Muscle of leg (tissue), 16 donors: ENCODE measurements at places on chromosomes 7 and 10. TPM values are rescaled to one million over a fixed set of nuclear protein-coding genes. Genes with fewer than 3 reads are reported as not detected.

DNA sequence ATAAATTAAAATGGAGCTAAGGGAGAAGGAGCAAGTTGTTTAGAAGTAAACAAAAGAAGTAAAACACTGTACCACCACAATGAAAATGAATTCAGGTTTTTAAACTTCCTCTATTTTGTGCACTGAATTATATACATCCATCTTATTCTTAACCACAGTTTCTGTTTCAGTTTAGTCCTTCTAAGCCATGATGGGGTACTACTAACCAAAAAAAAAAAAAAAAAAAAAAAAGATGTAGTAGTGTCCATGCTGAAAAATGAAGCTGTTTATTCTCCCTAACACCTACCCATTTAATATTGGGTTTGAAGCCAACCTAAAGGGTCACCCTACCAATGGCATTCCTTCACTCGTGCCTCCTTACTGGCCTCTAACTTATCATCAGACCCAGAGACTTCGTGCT, 3.4 kb upstream of the BMPR1A start:
- H3K4me3 ChIP-seq, result no peak overlapping the region
- peaks cover 12% of the 10 kb centered on the region for H3K27me3 ChIP-seq
- H3K36me3 ChIP-seq, result no peaks in the 10 kb centered on the region
- DNase-seq, result no peak
- peaks cover 22% of the 10 kb centered on the region for H3K4me1 ChIP-seq
- no peak overlapping the region for H3K27ac ChIP-seq

DNA sequence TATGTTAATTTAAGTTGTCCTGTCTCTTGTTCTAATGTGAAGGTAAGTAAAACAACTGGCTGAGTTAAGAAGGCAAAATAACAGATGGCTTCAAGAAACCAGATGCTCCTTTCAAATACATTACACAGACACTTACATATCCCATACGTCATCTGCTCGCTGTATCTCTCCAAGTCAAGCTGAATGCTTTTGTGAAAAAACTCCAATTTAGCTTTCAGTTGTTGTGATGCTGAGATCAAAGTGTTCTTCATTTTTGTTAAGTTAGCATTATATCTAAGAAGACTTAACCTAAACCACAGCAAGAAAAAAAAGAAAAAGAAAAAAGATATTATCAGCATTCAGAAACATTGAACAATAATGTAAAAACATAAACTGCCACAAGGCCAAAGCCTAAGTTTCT, 18.5 kb upstream of the ERLIN1 start:
- H3K36me3 ChIP-seq, result peaks cover 16% of the 10 kb centered on the region
- H3K4me1 ChIP-seq, result no peaks in the 10 kb centered on the region
- H3K27ac ChIP-seq, result no peak overlapping the region
- H3K4me3 ChIP-seq, result no peak overlapping the region
- H3K27me3 ChIP-seq, result no peaks in the 10 kb centered on the region
- DNase-seq, result no peak

DNA sequence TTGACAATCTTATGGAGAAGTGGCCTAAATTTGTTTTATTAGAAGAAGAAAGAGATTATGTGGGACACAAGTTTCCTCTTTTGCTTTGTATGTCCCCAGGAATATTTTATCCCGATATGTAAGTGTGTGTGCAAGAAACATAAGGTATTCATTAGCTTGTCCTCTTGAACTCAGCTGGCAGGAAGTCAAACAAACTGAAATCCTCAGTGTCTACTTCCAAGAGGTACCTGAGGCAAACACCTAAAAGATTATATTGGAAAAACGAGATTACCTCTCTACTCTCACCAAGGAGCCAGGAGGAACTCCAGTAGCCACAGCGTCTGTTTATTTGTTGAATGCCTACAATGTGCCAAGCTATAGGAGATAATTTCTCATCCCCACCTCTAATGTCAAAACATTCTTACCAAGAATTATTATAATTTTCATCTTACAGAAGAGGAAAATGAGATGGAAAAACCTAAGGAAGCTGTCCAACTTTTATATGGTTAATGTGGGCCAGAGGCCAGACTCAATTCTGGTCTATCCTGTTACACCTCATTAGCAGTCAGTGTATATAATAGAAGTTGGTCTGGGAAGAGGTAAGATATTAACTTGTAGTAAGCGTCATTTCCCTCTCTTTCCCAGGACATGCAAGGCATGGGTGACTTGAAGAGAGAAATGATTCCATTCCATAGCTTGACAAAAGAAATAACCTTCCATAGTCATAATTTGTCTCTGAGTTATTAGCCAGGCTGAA, 692.7 kb downstream of the MAGI2 start:
- peak; percentile 14 for DNase-seq
- H3K27ac ChIP-seq, result no peak overlapping the region
- H3K4me3 ChIP-seq, result no peak overlapping the region
- no peaks in the 10 kb centered on the region for H3K27me3 ChIP-seq
- H3K4me1 ChIP-seq, result no peaks in the 10 kb centered on the region

DNA sequence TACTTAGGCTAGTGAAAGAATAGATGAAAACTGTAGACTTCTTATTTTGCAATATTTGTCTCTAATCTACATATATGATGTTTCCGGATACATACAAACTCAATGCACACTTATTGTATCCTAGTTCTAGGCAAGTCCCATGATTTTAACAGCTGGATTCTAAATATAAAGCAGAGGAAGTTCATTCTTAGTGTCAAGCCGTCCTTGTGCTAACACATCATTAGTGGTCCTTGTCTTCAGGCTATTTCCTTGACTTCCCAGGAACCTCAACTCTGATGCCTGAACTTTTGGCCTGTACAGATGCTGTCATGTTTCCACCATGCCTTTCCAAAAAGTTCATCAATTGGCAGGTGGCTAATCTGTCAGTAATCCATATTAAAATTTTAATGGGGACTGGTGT, 301.9 kb upstream of the DGKB start:
- no peak overlapping the region for H3K27ac ChIP-seq
- peaks cover 1% of the 10 kb centered on the region for H3K4me1 ChIP-seq
- no peaks in the 10 kb centered on the region for H3K27me3 ChIP-seq
- DNase-seq, result peak; percentile 78

- DNase-seq, result no peak
- H3K4me1 ChIP-seq, result peaks cover 5% of the 10 kb centered on the region
- no peak overlapping the region for H3K4me3 ChIP-seq
- H3K36me3 ChIP-seq, result no peaks in the 10 kb centered on the region
Observed at GRCh38 chr7:157668221-157668883, 331.5 kb downstream of the DNAJB6 start.

GRCh38 chr7:9242636-9243035, 809.2 kb downstream of the NXPH1 start:
- no peaks in the 10 kb centered on the region for H3K27me3 ChIP-seq
- H3K4me3 ChIP-seq, result no peak overlapping the region
- H3K36me3 ChIP-seq, result no peaks in the 10 kb centered on the region
- H3K4me1 ChIP-seq, result no peaks in the 10 kb centered on the region
- no peak overlapping the region for H3K27ac ChIP-seq

GRCh38 chr10:86642499-86642898, 11.8 kb upstream of the OPN4 start:
- H3K4me1 ChIP-seq, result peaks cover 23% of the 10 kb centered on the region
- peak; percentile 17 for DNase-seq
- no peak overlapping the region for H3K27ac ChIP-seq
- H3K27me3 ChIP-seq, result no peaks in the 10 kb centered on the region

DNA sequence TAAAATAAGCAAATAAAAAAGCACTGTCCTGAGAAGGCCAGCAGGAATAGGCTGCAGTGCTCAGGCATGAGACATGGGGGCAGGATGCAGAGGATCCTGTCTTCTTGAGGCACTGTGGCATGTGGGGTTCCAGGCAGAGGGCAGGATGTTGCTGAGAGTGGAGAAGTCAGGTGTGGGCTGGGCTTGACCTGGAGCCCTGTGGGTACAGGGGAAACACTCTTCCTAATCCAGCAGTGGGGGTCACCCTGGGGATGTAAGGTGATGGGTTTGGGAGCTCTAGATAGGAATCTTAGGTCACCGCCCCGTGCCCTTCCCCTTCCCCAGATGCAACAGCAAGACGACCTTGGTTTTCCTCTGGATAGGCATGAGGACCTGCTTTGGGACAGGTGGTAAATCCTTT, 13.6 kb downstream of the SUMF2 start:
- H3K36me3 ChIP-seq, result peaks cover 51% of the 10 kb centered on the region
- no peaks in the 10 kb centered on the region for H3K27me3 ChIP-seq
- H3K4me1 ChIP-seq, result peaks cover 38% of the 10 kb centered on the region
- no peak overlapping the region for H3K4me3 ChIP-seq

DNA sequence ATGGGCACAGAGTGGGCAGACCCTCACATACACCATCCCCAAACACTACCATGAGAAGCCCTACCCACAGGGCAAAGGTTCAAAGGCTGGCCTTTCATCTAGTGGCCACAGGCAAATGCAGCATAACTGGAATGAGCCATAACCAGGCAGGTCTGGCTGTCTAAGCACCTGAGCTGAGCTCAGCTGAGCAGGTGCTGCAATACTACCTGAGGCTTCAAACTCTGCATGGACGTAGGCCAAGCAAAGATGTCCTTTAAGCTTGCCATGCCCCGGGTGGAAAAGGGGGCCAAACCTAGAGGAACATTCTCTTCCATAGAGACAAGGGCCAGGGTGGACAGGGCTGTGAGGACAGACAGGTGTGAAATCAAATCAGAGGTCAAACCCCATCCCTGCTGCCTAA, 65.3 kb upstream of the CAMK2B start:
- no peak for DNase-seq
- H3K36me3 ChIP-seq, result peaks cover 74% of the 10 kb centered on the region

The MINDY3 gene
- total RNA-seq, result 29.3 TPM

The DLX5 gene
- 0.13 TPM for total RNA-seq
